ENCODE measurements at places on chromosomes 13 and 19.

- no peak for DNase-seq
These were observed 319.7 kb downstream of the KCNRG start for GRCh38 chr13:50334944-50335343.

- peak; percentile 94 for DNase-seq
These were observed 31.9 kb downstream of the NFIC start for GRCh38 chr19:3398114-3398899.

GRCh38 chr19:41974652-41975051 is 15.5 kb upstream of the RABAC1 start:
- no peak for DNase-seq

- DNase-seq = no peak
These were observed 20.4 kb downstream of the GJA3 start for GRCh38 chr13:20140487-20140886.

DNA sequence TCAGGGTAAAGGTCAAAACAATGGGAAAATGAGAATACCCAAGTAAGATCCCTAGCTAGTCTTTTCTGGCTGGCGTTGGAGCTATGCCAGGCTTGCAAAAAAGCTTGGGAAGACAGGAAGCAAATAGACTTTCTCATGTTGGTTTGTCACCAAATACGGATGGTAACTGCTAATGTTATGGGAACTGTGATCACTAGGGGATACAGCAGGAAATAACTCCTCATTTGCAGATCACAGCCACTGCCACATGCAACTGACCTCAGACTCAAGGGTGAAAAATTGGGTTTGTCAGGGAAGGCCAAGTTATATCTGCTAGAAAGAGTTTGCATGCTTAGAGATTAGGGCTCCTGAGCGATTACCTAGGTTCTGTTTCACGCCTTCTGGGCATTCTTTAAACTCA is 162.9 kb downstream of the NHLRC3 start:
- no peak for DNase-seq

DNA sequence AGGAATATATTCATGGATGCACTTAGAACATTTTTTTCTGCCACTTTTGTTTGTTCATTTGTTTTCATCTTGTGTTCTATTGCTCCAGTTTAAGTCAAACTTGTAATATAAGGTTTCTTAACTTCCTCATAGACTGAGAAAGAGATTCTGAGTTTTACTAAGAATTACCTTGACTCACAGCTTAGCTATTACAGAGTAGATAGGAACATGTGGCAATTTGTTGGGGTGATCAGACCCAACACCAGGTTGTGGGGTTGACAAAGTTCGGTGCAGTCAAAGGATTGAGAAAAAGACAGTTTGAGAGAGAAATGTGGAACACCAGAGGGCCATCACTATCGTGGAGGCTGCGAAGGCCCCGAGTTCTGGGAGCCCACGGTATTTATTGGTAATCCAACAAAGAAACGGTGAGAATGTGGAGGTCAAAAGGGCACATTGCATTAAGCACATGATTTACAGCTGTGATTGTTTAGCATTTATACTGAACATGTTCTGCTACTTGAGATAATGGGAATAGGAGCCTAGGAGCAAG is 2526.0 kb downstream of the PCDH9 start:
- DNase-seq = no peak

DNA sequence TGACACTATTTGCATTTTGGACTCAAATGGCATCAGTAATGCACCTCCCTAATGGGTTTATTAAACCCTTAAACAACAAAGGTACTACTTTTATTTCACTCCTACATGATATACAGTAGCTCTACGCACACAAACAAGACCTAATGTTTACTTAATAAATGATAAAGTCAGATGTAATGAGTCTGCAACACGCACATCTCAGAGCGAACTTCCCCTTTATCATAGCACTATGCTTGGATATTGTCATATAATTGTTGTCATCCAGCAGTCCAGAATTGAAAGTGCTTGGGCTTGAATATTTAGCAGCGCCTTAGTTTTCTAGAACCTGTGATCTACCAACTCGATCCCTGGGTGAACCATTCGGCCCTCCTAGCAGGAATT is 772 bp downstream of the PARP4 start:
- DNase-seq = no peak
